ENCODE measurements at places on chromosomes 2 and 18.

- no peak for DNase-seq
These were observed 23.7 kb upstream of the BOK start for GRCh38 chr2:241534701-241535375.

DNA sequence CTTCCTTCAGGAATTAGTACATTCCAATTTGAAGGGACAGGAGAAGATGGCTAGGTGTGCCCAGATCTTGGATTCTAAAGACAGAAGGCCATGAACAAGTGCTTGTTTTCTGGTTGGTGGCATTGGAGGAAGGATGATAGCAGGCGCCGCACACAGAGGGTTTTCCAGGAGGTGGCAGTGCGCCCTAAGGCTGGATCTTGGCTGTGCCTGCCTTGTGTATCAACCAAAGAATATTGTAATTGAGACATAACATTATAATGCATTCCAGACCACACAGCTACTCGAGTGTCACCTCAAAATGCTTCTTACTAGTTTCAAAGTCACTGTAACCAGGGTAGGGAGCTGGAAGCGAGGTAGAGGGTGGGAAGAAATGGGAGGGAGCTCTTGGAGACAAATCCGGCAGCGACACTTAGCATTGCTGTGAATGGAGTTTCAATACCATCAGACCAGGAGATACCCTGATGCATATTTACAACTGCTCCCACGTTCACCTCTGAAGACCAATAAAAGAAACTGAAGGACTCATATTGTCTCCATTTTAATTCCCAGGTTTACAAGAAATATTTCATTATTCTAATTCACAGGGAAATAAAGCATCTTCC, 42.5 kb downstream of the CPO start:
- peak; percentile 82 for DNase-seq

GRCh38 chr18:2901423-2901985, 54.7 kb downstream of the EMILIN2 start:
- peak; percentile 73 for DNase-seq

DNA sequence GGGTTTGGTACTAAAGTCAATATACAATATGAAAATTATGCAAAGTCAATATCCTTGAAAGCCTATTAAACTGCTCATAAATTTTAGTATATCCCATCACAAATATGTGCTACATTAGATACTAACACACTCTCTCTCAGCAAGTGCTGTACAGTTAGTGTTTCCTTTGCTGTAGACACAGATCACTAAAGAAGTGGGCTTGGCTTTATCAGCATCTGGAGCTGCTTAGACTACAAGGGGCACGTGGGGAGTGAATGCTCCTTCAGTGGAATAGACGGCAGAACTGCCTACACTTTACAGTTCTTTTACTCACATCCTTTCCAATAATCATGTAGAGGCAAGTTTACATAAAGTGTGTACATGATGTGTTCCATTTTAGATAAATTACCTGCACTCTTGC, 26.0 kb upstream of the EFEMP1 start:
- DNase-seq = no peak

- DNase-seq = no peak
These were observed 113.3 kb downstream of the MGAT5 start for GRCh38 chr2:134367213-134367612.

DNA sequence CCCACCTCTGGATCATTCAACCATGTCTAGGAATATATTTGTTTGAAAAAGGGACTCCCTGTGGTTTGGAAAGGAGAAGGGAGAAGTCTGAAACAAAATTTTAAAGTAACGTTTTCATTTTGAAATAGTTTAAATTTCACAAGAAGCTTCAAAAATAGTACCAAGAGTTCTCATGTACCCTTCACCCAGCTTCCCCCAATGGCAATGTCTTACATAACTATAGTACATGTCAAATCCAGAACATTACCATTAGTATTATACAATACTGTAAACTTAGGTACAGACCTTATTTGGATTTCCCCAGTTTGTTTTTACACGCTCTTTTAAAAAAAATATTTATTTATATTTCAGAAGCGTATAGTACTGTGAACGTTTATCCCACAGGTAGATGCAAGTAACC, 4.0 kb upstream of the LYG2 start:
- no peak for DNase-seq

DNA sequence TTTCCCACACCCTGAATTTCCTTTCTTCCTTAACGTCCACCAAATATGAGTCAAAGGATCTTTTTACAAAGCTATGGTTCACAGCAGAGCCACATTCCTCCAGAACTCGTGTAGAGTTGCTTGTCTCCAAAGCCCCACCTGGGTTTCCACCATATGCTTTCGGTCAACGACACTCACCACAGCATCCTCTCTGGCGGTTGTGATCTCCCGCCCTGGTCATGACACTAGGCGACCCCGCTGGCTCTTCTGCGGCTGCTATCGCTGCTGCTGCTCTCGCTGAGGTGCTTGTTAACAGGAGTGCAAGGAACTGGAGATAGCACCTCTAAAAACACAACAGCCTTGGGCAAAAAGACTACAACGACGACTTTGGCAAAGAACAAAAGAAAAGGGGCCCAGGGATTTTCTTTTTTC, 340 bp downstream of the SLC40A1 start:
- peak; percentile 26 for DNase-seq

- no peak for DNase-seq
These were observed 401.0 kb downstream of the NCKAP5 start for GRCh38 chr2:133167223-133167622.

DNA sequence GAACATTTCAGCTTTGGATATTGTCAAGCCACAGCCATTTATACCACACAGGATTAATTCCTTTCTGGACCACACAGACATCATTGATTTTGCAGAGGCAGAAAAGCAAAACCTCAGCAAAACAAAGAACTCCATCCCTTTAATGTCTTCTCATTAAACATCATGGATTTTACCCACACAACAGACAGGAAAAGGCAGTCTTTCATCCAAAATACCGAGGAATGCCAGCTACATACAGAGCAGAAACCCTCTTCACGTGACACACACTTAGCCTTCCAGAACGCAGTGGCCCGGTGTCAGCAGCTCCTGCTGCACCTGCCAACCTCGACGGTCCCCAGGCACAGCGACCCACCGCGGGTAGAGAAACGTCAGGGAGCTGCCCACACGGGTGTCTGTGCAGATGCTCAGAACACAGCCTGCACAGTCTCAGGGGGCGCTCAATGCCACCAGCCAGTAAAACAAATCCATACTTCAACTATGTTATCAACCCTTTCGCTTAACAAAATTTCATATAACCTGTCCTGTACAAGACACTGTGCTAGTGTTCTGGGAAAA, 304.5 kb downstream of the EIPR1 start:
- no peak for DNase-seq

- peak; percentile 33 for DNase-seq
These were observed 4.4 kb downstream of the TEX44 start for GRCh38 chr2:231597014-231597611.

DNA sequence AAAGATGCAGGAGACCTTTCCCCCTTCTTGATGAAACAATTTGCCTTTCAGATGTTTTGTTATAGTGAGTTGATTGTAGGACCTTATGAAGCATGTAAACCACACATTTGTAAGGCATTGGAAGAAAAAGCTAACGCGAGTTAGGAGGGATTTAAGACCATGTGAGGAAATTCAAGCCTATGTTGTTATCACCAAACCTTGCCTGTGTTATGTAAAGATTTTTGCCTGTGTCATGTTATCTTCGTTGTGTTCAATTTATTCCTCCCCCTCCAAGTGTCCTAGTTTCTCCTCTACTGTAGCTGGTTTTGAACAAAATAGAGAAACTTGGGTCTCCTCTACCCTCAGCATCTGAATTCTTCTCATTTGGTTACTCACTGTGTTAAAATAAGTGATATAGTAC, 173.0 kb downstream of the NEDD4L start:
- DNase-seq = no peak

DNA sequence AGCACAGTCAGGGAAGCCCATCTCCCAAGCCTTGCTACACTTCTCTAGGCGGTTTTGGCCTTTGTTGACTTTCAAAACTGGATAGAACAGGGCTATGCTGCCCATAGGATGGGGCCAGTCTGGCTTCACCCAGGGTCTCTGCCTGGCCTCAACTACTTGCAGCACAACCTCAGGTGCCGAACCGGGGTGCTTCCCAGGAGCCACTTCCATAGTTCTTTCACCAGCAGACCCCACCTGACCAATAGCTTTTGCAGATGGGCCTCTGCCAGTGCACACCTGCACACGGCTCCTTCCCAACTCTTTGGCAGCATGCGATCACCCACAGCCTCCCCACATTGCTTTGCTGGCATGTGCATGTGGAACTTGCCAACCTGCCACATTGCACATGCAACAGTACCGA, 331.6 kb downstream of the CPS1 start:
- no peak for DNase-seq

DNA sequence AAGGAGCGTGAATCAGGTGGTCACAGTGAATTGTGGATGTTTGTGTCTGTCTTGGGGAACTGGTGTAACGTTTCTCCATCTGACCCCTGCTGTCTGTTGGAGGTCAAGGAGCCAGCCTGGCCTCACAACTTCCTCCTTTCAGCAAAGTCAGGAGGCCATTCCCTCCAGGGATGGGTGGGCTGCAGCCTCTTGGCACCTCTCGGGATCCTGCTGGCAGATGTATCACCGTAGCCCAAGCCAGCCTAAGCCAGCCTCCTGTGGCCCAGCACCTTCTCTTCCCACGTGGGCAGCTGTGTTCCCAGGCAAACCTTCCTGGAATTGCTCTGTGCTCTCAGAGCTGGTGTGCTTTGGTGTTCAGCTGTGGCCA, 30.5 kb downstream of the HPCAL1 start:
- no peak for DNase-seq

- no peak for DNase-seq
These were observed 15.5 kb downstream of the SLC9A2 start for GRCh38 chr2:102634831-102635241.

DNA sequence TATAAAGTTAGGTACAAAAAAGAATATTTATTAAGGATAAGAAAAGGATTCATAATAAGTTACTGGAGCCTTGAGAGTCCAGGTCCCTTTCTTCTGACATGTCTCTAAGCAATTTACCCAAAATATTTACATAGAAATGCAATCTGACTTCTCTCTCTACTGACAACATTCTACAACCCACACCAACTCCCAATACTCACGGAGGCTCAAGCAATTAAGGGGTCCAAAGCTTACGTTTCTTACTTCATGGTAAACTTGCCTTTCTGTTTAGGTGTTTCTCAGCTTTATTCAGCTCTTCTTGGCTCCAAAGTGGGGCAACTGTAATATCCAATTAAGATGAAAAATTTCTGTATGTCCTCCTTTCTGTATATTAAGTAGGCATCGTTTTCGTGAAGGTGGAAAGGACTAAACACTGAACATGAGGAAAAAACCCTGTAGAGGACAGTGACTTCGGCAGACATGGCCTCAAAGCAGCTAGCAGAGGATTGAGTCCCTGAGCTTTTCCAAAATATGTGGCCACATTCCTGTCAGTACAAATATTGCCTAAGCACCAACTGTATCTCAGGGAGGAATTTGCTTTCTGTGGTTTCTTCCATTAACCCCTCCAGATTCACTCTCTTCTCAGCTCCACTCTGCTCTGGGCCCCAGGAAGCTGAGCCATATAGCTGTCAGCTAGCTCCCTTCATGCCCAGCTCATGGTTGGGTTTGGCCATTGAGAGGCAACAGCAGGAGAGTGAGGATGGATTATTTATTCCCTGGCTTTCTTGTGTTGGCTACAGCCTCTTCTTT, 67.9 kb upstream of the GLS start:
- DNase-seq = peak; percentile 75

GRCh38 chr2:72961853-72962468, 44.6 kb downstream of the EMX1 start:
- no peak for DNase-seq

GRCh38 chr18:58254873-58255511, 211.0 kb downstream of the NEDD4L start:
- DNase-seq = no peak

DNA sequence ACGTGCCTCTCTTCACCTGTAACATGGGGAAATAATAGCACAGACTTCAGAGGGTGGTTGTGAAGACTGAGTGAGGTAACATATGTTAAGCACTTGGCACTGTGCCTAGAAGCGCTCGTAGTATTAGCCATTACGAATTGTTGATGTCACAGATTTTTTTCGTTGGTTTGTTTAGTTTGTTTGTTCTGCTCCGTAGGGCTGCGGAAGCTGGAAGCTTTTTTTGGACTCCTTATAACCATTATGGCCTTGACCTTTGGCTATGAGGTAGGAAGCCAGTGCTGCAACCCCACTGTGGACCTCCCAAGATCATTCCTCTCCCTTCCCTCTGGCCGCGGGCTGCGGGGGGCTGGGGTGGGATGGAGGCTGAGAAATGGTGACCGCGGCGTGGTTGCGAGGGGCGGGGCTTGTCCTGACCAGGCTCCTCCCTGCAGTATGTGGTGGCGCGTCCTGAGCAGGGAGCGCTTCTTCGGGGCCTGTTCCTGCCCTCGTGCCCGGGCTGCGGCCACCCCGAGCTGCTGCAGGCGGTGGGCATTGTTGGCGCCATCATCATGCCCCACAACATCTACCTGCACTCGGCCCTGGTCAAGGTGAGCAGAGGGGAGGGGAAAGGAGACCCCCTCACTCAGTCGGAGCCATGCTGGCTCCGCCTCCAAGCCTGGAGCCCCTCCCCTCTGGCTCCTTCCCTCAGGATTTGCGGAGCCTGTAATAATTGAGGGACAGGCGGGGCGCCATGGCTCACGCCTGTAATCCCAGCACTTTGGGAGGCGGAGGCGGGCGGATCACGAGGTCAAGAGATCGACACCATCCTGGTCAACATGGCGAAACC, 5.5 kb downstream of the SLC11A1 start:
- DNase-seq = peak; percentile 91

- peak; percentile 33 for DNase-seq
These were observed 542.8 kb upstream of the ID2 start for GRCh38 chr2:8138923-8139667.

GRCh38 chr2:120210270-120210693, 12.9 kb downstream of the TMEM185B start:
- DNase-seq = no peak

DNA sequence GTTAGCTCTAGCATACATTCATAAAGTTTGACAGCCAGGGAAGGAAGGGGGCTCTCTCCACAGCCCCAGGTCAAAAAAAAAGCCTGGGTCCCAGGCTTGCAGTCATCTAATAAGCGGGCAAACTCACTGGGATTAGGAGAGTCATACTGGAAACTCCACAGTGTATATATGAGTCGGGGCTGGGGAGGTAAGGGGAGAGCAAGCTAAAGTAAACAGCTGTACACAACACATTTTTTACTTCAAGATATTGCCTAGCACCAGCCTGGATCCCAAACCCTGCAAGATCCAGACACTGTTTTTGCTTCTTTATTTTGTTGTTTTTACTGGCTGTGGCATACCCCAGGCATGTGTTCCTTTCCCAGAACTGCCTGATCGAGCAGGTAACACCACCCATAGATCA, 291.3 kb upstream of the TANK start:
- DNase-seq = peak; percentile 15

- no peak for DNase-seq
These were observed 184.1 kb downstream of the CDH7 start for GRCh38 chr18:65934874-65935273.

DNA sequence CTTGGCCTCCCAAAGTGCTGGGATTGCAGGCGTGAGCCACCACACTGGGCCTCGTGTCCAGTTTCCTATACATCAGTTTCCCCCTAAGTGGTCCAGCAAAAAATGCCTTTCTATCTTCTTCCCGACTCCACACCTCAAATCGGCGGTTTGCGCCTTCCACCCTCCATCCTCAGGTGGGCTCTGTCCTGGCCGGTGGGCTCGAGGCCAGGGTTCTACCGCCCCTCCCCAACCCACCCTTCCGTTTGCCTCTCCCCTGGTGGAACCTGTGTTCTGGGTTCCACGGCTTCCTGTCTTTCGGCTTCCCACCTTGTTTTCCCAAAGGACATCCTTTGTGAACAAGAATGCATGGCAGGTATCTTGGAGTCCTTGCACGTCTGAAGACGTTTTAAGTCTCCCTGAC, 104.4 kb downstream of the HS6ST1 start:
- DNase-seq = no peak

- peak; percentile 57 for DNase-seq
These were observed 165.7 kb upstream of the SLC14A2 start for GRCh38 chr18:45449418-45450227.
